ENCODE measurements at places on chromosomes 1 and 21.

DNA sequence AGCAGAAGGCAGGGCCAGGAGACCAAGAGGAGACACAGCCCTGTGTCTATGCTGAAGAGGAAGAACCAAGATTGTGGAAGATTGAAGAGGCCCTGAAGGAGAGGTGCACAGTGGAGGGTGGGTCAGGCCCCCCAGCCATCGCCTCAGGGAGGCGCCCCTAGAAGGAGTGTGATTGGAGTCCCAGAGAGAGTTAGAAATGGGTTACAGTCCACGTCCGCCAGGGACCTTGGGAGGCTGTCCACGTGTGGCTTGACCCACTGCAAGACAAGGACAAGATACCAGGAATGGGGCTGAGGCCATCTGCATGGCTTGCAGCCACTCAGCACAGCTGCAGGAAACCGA, 375.1 kb downstream of the NPHP4 start:
- DNase-seq, result no peak

- no peak for DNase-seq
Measured at GRCh38 chr1:109816975-109817535, 53.3 kb upstream of the EPS8L3 start.

DNA sequence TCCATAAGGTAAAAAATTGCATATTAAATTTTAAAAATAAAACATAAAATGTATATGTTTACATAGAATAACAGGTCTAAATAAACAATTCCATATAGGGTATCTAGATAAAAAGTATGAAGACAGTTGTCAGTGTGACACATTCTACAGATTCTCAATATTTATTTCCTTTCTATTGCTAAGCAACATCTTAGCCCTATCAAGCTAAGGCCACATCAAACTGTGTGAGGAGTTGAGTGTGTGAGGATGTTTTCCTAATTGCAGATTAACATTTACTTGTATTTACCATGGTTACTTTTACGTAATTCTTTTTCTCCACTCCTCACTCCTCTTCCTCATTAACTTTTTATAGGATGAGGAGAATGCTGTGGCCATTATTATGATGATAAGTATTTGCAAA, 41.9 kb upstream of the MCOLN3 start:
- DNase-seq, result no peak

DNA sequence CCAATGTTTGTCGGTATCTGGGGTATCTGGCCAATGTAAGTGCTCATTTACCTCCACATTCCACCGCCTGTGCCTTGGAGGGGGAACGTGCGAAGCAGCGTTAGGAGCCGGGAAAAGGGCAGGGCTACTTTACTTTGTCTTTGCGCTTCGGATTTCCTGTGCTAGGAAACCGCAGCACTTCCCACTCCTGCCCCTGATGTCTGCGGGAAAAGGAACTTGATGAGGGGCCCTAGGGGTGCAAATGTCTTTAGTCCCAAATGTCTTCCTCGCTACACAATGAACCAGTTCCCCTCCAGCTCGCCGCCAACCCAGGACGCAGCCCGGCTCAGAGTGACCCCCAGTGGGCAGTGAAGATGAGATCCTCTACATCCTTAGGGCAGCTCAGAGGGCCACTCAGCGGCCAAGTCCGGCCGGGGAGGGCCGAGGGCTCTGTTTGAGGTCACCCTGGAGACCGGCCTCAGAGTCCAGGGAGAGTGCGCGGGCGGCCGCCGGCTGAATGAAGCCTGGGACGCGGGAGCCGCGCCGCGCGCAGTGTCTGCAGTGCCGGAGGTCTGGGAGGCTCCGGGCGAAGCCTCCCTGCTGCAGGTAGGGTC, at the start of gene DYNLT5:
TSS of gene DYNLT5 (plus strand) at position 460 of the 593 bp plus-strand sequence. CDS start 2,200 bp downstream, outside the sequence.
- no peak for DNase-seq

DNA sequence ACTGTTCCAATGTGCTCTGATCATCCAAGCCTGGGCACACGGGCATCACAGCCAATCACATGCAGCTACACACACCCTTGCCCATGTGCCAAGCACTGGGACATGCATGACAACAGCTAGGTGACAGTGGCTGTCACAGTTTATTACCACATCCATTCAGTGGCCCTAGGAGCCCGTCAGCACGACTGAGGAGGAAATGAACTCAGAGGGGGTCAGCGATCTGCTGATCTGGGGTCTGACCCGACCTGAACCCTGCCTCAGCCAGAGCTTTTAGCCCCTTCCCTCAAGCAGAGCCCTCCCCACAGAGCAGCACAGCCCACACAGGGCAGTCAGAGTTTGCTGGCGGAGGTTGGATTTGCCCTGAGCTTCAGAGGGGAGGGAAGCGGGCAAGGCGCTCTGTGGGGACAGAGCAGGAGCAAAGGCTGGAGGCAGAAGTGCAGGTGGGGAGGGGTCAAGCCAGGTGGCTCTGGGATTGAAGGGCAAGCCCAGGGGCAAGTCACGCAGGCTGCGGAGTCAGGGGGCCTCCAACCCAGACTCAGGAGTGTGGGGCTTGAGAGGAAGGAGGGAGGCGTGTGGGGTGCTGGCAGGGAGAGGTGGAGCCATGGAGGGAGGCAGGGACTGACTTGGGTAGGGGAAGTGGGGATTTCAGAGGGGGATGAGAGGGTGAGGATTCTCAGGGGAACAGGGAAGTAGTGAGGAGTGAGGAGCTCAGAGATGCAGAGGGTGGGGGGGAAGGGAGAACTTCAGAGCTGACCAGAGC, 10.4 kb downstream of the SH3BGRL3 start:
- DNase-seq, result no peak

DNA sequence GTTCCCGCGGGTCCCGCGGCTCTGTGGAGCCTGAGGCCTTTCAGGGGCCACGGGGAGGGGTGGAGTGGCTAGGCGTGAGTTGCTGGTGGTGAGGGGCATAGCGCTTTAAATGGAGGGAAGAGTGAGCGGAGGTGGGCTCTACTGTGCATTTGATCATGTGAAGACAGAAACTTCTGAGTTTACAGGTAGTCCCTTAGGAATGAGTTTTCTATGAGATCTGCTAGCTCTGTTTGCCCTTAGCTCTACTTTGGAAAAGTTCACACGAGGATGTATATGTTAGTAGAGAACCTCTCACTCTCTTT, 593 bp downstream of the ST6GALNAC3 start:
- no peak for DNase-seq

DNA sequence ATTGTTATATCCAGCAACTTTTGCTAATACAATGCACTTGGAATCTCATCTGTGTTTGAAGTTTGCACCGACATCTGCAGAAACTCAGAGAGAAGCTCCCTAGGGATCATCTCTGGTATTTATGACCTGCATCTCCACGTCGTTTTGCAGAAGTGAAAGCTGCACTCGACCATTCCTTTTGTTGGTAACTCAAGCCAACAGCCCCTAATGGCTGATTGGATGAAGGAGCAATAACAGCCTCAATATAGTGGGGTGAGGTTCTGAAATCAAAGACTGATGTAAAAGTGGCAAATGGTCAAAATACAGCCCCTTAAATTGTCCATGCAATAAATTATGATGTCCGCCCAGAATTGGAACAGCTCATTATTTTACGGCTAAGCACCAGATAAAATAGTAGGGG, 344.2 kb upstream of the KAZN start:
- no peak for DNase-seq
